ENCODE measurements at places on chromosomes 5 and 9.

DNA sequence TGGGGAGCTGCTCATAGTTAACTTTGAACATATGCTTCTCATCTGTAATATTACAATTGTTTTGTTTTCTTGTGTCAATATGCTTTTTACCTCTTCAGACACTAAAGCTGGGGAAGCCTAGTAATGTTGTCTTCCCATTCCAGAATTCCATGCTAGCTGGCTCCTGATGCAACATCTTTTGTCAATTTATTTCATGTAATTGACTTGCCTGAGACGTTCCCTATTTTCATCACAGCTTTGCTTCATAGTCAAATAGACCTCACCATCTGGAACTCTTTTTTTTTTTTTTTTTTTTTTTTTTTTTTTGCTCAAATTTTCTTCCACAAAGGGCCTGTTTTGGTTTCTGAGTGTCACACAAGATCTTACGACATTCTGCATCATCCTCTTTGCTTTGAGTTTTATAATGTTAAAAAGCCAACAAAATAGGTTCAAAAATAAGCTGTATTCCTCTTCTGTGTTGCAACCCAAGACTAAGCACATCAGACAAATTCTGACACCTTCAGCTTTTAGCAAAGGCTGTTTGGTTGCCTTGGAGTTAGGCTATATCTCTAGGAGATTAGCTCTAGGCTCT lies 235.2 kb downstream of the NR3C1 start:
- no peak for DNase-seq

- DNase-seq: no peak
Observed at GRCh38 chr5:149831492-149831891, 101.4 kb downstream of the PPARGC1B start.

- DNase-seq: no peak
Observed at GRCh38 chr5:14068136-14068535, 75.0 kb upstream of the TRIO start.

DNA sequence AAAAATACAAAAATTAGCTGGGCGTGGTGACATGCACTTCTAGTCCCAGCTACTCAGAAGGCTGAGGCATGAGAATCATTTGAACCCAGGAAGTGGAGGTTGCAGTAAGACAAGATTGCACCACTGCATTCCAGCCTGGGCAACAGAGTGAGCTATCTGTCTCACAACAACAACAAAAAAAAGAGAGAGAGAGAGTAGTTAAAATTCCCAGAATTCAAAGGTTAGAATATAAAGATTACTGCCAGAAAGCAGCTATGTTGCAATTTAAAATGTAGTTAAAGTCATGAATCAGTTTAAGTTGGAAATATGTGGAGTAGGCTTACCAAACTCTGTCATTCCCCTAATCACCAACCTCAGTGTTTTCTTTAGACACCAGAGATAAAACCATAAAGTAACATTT lies 58.7 kb upstream of the SUSD1 start:
- DNase-seq: no peak

DNA sequence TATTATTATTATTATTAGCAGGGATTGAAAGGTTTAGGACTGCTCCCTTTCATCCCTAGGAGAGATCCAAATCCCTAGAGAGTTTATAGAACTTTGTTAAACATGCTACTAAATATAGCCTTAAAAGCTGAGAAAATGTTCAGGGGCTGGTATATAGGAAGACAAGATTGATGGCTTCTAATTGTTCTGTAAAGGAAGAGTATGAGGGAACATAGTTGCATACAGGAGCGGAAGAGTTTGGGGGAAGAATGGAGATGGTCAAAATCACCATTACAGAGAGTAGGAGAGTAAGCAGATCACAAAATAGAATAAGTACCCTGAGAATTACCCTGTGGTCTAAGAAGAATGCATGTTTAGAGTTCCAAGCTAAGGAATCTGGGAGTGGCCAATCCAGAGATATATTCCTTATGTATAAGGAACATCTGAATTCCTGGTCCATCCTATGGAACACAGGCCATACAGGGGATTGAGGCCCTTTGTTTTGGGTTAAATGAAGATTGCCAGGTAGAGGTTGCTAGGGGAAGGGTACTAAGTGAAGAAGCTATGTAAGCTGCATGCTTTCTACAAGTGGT lies 158.0 kb upstream of the APC start:
- no peak for DNase-seq

GRCh38 chr5:72842816-72843215 lies 26.4 kb downstream of the TNPO1 start:
- no peak for DNase-seq

- no peak for DNase-seq
Observed at GRCh38 chr9:93128715-93129224, 5.3 kb downstream of the NINJ1 start.

DNA sequence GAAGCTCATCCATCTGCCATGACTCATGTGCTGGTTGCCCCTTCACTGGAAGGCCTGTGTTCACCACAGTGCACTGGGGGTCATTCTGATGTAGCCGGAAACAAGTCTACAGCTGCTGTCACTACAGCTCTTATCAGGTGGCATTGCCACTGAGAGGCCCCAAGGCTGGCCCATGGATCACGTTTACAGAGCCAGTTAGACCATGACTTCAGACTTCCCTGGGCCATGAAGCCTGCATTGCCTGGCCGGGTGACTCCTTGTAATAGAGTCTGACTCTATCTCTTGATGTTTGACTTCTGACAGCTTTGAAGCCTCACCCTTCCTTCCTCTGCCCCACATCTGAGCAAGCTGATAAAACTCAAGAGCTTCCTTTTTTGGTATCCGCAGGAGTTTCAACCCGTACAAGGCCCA lies 473.5 kb upstream of the DAP start:
- DNase-seq: no peak

DNA sequence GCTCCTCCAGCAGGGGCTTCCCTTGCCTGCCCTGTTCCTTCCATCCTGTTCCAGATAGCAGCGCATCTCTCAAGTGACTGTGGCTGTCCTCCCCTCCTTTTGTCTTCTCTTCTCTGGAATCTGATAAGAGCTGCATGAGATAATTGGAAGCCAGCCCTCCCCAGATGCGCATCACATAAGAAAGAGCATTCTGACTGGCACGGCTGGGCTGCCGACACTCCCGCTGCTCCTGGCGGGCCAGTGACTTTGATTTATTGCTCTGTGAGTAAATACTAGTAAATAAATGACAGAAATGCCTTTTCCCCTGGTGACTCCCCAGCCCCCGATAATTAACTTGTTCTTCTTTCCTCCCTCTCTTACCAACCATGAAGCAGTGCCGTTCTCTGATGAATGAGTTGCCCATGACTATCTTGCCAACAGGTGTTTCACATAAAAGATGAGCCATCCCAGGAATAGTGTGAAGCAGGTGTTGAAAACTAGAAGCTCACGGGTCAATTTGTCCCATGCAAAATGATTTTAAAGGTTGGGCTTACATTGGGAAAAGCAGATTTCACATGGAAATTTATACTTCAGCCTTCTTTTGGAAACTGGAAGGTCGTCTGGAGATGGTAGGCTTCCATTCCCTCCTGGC lies 212.3 kb downstream of the ERCC6L2 start:
- no peak for DNase-seq

- no peak for DNase-seq
Observed at GRCh38 chr5:75235711-75236110, 967 bp downstream of the ANKRD31 start.

DNA sequence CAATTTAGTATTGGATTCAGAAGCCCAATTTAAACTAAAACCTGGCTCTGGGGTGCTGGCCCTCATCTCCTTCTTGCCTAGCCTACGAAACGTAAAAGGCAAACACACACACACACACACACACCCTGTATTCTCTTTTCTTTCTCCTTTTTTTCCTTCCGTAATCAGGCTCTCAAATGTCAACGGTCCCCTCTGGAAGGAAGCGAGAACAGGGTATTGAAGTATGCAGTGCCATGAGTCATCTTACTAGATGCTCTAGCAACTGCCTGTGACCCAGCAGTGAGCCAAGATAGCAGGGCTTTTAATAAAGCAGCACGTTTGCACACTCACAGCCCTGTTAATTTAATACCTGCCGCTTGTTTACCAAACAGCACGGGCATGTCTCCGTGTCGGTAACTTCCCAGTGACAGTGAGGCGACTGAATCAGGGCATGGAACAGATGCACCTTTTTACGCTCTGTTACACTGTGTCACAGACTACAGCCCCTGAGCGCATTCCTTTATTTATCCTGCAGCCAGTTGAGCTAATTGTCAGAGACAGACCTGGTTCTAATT lies 243.8 kb downstream of the BNC2 start:
- no peak for DNase-seq

GRCh38 chr9:112283582-112284253 lies 49.7 kb downstream of the PTBP3 start:
- DNase-seq: no peak

DNA sequence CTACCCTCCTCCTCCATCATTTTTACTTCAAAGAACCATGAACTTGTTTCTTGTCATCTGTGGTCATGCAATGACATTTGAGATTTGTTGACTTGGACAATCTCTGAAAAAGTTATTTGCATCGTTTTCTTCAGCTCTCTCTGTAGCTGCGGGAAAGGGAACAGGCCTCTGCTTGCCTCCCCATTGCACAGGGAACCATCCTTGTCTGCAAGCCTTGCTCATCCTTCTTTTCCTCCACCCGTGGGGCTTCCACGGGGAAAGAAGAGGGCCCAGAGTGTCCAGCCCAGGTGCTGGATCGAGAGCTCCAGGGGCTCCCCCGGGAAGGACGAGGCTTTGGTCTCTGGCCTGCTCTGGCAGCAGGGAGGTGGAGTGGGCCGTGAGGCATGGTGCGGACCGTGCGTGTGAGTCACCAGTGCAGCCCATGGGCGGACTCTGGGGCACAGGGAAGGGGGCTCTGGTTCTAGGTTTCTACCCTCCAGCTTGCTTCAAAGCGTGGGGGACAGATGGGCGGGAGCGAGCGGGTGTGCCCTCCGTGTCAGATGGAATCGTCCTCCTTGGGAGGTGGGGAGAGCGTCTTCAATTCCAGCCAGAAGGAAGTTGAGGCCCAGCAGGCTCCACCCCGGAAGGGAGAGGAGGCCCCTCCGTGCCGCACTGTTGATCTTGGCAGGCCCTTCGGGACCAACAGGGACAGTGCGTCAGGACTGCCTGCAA lies 6.0 kb upstream of the IRX4 start:
- DNase-seq: no peak

- no peak for DNase-seq
Observed at GRCh38 chr9:17216011-17216410, 81.2 kb downstream of the CNTLN start.

DNA sequence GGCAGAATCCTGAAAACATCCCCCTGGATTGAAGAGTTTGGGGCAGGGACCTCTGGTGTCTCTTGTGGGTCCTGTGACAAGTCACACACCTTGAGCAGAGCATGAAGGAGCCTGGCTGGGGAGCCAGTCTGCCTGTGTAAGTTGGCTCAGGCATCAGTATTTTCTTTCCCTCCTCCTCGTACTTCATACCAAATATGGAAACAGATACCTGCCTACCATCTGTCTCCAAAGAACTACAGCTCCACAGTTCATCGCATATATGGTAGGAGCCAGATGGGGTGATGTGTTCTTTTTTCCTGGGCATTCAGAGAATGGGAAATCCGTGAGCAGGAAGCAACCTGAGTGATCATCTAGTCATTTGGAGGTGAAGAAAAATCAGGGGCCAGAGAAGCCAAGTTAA lies 177.3 kb upstream of the RAD23B start:
- DNase-seq: no peak

DNA sequence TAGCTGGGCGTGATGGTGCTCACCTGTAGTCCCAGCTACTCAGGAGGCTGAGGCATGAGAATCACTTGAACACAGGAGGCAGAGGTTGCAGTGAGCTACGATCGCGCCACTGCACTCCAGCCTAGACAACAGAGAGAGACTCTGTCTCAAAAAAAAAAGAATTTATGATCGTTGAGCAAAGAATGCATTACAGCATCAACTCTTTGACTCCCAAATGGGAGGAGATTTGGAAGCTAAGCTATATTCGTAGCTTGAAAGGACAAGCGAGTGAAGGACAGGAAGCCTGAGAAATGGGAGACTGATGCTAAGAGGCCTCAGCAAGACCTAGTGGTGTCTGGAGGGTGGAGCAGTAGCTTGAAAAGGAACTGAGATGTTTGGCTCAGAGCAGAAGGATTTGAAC lies 10.3 kb upstream of the CCIN start:
- DNase-seq: no peak

DNA sequence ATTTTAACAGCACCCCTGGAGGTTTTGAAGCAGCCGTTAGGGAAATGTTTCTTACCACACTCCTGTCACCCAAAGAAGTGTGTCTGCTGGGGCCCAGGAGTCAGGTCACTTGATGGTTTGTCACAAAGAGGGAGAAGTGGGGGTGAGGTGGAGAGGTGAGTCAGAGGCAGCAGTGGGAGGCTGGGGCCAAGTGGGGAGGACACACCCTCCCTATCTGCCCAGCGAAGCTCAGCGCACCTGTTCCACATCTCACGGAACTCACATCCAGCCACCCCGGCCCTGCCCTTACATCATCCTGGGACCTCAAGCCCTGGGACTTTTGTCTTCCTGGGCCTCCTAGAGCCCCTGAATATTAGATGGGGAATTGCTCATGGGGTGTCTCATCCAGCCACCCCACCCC lies 171.1 kb upstream of the SMIM23 start:
- DNase-seq: no peak

- no peak for DNase-seq
Observed at GRCh38 chr5:69149676-69150010, 17.3 kb upstream of the CCNB1 start.

DNA sequence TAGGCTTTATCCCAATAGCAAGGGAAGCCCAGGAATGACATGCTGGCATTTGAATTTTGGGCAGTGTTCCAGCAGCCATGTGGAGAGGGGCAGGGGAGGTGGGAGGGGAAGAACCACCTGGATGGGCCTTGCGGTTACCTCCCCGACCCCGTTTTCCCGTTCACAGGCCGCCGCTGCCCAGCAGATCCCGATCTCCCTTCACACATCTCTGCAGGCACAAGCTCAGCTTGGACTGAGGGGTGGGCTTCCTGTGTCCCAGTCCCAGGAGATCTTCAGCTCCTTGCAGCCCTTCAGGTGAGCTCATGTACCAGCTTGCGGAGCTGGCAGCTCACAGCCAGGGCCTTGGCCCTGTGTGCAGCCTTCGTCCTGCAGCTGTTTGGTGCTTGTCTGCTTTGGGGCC lies 15.7 kb upstream of the POMT1 start:
- DNase-seq: no peak

DNA sequence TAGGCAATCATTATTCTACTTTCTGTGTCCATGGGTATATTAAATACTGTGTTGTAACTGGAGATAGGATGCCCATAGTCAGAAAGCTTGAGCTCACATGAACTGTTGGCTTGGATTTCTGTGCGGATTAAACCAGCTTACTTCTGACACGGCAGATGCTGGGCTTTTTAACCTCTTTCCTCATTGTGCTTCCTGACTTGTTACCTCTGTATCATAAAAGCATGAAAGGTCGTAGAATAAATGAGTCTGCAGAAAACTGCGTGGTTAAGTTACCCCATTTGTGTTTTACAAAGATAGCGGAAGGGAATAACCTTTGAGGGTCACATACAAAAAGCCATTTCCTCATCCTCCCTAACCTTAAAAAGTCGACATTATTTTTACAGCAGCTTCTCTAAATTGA lies 199.5 kb upstream of the DMRT1 start:
- no peak for DNase-seq

GRCh38 chr5:61622156-61622555 lies 290.1 kb downstream of the ZSWIM6 start:
- DNase-seq: no peak
